Stimulated activated CD8-positive, alpha-beta memory T cell treated with anti-CD3 and anti-CD28 coated beads, Interleukin-4, amount 100 ng/mL, for 1 hour (primary cell): ENCODE measurements at places on chromosomes 6 and 20.

DNA sequence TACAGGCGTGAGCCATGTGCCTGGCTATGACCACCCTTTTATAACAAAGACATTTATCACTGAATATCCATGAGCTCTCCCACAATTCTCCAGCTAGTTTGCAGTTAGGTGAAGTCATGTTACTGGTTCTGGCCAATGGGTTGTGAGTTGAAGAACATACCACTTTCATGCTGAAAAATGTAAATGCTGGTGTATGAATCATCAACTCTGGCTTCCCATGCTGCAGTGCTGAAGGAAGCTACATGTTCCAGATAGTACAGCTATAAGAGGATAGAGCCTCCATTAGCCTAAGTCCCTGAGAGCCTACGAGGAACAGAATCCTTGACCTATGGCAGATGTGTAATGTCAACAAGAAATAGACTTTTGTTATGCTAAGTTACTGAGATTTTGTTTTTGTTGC is 180.4 kb downstream of the BTBD9 start:
- DNase-seq: no peak

GRCh38 chr6:170186941-170187668 is 103.8 kb downstream of the DLL1 start:
- no peak for DNase-seq

DNA sequence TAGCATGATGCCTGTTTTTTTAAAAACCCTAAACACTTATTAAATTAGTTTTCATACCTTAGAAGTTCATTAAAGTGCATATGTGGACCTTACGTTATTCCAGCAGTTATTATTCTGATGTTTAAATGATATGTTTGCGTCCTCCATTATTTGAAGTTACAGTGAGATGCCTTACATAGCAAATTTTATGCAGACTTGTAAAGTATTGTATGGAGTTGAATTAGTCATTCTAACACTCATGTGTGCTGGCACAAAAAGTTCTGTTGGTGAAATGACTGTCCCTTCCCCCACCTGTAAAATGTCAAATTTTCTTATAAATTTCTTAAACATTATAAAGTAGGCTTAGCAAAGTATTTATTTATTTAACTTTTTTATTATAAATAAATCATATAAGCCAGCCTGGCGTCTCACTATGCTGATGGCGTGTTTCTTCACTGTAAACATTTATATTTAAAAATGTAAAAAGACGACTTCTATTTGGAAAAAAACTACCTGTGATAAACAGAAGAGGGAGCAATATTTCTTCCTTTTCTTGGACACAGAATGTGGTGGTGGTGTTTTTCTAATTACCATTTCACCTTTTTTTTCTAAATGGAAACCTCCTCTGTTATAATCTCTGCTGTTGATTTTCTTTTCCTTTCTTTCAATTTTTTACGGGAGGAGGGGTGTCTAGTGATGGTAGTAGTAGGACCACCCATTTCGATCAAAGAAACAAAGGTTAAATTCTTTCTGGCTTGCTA is 155.4 kb downstream of the RFPL4B start:
- no peak for DNase-seq

DNA sequence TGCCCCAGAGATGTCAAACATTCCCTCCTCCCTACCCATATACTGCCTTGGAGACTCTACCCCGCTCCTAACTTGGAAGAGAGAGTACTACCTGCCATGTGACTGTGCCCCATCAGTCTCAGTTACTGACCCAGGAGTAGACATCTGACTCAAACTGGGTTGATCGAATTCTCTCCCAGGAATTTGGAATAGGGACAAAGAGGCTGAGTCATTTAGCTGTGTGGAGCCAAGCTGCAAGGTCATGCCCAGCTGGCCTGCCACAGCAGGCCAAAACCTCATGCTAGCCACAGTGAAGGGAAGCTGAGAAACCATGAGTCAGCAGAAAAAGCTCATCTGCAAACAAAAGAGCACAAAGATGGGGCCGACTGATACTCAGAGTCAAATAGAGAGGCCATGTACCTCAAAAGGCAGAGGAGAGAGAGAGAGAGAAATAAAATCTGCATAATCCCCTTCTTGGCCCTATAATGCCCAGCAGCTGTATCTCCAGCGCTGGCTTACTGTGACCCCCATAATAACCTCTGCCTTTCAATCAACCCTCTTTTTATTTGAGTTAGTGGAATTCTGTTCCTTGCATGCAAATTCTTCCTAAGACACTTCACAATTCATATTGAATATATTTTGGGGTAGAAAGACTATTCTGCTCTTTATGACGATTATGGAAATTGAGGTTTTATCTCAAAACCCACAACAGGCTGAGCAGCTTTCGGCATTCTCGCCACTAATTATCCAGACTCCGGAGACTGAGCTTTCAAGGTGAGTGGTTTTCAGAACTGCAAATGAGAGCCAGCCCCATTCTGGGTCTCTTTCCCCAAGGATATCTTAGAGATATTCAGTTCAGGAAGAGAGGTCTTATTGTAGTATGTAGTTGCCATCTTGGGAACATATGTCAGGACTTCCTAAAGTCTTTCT is 21.4 kb upstream of the AKIRIN2 start:
- DNase-seq: no peak

DNA sequence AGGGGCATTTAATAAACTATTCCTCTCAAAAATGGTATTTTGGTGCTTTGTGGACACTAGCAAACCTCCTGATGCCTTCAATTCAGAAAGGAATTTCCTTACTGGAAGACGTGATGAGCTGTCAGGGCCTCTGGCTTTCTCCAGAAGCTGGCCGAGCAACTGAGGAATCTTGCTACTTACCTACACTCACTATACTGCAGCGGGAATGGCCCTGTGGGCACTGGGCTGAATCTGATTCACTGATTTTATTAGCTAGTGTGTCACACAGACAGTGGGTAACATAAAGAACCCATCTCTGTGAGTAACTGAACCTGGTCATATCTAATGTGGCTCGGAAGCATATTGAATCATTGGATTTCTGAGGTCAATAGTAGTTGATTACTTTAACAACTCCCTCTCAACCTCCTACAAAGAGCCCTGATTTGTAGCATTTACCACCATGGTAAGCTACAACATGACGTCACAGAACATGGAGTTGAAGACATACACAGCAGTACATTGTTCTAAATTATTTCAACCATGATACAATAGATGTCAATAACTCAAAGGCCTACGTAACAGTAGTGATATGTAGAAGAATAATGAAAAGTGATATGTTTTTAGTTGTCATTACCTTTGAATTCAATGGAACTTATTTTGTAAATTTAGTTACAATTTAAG is 232.1 kb downstream of the SYNE1 start:
- DNase-seq: no peak

- no peak for DNase-seq
These were observed 11.2 kb upstream of the HMGN4 start for GRCh38 chr6:26526928-26527327.

DNA sequence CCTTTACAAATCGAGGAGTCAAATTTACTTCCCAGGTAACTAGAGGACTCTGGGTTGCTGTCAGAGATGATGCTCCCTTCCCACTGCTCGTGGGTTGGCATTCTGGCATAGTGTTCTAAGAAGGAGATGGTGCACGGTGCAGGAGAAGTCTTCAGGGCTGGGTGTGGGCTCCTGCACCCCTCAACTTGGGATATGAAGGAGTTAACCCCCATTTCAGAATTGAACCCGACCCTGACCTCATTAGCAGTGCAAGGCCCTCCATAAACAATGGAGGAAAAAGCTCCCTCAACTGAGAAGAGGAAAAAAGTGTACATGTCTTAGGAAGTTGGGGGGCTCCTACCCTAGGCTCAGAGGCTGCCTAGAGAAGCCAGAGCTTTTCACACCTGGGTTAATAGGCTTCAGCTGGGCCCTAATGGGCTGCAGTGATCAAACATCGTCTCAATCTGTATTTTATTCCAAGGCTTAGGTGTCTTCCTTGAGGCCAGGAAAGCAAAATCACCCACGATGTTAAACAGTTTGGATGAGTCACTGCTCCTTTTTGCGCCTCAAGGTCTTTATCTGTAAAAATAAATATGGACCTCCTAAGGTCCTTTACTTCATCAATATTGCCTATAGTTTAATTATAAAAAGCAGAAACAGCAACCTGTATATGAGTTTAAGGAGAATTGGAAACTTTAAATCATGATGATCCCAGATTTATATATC is 29.4 kb downstream of the TFAP2B start:
- DNase-seq: no peak

GRCh38 chr6:43843097-43843645 is 73.2 kb downstream of the VEGFA start:
- DNase-seq: no peak

DNA sequence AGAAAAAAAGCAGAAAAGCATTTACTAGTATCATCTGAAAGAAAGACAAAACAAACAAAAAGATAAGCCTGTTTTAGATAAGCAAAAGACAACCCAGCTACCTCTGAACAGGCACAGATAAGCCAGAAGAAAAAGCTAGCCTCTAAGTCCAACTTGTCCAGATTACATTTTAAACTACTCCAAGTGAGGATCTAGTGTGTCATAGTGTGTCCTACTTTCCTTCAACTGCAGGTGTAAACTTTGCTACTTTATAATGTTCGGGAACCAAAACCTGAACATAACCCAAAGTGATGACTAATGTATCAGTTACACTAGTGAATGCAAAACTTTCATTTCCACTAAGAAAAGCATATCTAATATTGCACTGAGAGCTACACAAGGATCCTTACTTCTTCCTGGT is 19.5 kb downstream of the ADNP start:
- DNase-seq: no peak

GRCh38 chr6:170435766-170436165 is 117.3 kb downstream of the PSMB1 start:
- DNase-seq: no peak

DNA sequence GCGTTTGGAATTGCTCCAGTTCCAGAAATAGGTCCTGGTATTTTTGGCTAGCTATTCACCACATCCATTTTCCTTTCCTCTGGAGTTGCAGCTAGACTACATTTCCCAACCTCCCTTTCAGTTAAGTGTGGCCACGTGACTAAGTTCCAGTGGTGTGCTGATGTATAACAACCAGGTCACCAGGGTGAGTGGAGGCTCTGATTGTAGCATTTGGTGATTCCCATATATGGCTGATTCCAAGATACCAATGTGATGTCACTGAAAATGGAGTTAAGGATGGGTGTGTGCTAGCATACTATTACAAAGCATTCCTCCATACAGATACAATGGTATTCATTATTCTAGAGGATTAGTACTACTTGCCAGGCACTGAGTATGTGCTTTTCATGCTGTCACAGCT is 49.7 kb upstream of the STK35 start:
- no peak for DNase-seq

DNA sequence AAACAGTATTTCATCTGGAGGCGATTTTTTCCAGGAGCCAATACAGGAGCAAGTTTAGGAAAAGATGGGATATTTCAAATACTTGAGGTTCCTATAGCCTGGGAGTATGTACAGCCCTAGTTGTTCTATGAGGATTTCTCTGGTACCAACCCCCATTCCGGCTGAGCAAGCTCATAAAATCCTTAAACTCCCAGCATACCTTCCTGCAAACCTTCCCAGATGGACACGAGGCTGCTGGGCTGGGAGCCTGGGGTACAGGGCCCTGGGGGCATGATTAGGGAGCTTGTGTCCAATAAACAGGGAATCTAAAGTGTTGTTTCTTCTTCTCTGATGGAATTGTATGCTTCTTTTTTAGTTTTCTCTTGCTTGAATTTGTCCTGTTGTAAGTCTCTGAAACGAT is 1.5 kb downstream of the PRRC2A start:
- no peak for DNase-seq

- no peak for DNase-seq
These were observed 78.2 kb downstream of the CDH22 start for GRCh38 chr20:46230106-46230491.

DNA sequence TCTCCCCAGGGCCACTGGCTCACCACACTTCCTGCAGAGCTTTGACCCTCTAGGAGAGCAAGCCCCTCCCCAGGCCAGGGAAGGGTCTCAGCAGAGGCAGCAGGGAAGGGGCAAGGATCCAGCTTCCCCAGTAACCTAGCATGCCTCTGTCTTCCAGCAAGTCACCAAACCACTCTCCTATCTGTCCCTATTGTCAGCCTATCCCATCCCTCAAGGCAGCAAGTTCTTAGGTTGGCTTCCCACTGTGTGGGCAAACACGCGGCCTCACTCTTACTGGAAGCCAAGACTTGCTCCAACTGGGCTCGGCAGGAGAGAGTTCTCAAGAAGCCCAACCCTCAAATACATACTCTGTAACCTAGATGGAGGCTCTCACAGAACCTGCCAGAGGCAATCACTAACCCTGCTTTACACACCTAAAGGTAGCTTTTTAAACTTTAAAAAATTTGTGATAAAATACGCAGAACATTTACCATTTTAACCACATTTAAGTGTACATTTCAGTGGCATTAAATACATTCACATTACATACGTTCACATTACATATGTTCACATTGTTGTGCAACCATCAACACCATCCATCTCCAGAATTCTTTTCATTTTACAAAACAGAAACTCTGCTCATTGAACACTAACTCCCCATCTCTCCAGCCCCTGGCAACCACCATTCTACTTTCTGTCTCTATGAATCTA is 58.5 kb downstream of the MRPL14 start:
- no peak for DNase-seq

- no peak for DNase-seq
These were observed 35.6 kb downstream of the ADGRF4 start for GRCh38 chr6:47733879-47734558.
